ENCODE measurements at places on chromosomes 3 and 15.

GRCh38 chr3:133895208-133896001 lies at the start of gene RAB6B:
Gene RAB6B, minus strand, starts transcription at chr3:133895882. Its CDS starts 416 bp downstream, at chr3:133895466.
- peak; percentile 92 for DNase-seq

GRCh38 chr3:99330924-99331532 lies 307.4 kb upstream of the COL8A1 start:
- no peak for DNase-seq

- DNase-seq: no peak
Measured at GRCh38 chr3:127493924-127494646, 96.4 kb downstream of the TPRA1 start.

GRCh38 chr3:115834068-115834467 lies 210.8 kb downstream of the GAP43 start:
- DNase-seq: no peak

- no peak for DNase-seq
Measured at GRCh38 chr15:91255670-91256192, 155.7 kb downstream of the SV2B start.

DNA sequence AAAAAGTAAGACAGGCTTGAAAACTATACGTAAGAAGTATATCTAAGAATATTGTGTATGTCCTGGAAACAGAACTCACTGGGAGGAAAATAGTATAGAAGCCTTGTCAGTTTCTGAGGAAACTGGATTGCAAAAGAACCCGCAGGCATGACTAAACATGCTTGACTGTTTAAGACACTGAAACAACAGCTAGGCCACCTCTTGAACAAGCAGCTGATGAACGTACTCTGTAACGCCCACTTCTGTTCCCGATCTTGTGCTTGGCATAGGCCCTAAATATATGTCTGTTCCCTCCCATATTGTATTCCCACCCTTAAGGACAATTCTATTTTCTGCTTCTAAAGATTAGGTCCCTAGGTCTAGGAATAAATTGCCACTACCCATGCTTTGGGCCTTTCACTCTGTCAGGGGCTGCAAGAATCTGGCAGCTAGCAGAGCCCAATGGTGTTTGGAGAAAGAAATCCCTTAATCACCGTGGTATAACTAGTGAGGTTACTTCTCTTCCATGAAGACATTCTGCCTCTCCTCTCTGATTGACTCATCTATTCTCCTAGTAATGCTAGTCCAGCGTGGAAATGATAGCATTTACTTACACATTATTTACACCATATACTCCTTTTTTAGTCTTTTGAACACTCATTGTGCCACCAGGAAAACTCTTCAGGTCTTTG lies 46.2 kb downstream of the CD200 start:
- no peak for DNase-seq

DNA sequence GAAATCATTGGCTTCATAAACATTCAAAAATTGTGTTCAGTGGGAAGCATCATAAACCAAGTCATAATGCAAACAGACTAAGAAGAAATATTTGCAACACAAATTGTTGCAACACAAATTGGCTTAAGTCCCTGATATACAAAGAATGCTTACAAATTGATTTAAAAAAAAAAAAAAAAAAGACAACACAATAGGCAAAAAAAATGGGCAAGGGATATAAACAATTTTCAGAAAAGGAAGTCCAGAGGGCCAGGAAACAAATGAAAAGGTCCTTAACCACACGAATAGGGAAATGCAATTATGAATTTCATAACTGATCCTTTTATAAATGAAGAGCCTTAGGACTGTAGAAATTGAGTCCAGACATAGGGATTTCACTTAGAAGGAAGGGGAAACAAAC lies 98.9 kb downstream of the LRRK1 start:
- no peak for DNase-seq

DNA sequence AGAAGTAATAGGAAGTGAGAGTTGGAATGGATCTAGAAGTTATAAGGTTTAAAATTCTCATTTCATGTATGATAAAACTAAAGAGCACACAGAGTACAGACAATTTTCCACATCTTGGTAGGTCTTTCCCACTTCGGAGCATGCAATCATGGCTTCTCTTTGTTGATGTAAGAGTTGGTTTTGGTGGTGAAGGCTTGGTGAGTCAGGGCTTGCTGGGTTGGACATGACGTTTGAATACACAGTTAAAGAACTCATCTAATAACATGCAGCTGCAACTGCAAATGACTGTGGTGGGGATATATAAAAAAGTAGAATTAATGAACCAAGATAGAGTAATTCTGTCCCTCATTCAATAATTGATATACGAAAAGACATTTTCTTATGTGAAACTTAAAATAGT lies 39.5 kb upstream of the GRM7 start:
- no peak for DNase-seq

DNA sequence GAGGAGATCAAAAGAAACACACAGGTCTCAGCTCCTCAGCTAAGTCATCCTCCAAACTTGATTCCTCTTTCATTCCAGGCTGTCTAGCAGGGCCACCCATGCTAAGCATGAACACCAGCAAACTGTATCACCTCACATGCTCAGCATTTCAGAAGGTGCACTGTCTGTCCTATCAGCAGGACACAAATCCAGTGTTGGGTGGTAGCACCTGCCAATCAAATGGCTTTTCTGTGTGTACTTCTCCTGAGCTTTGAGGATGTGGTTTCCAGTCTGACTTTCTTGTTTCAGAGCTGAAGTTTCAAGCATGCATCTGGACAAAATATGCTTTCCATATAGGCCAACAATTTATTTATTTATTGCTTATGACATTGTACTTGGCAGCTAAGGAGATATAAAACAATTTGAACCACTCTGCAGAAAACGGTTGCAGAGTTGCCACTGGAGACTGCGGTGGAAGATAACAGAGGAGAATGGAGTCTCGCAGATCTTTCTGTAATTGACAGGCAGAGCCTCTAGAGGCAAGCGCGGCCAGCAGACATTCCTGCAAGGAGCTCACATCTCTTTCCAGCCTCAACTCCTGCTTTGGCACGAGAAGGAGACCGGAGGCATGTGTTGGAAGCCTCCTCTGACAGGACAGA lies 167.1 kb upstream of the WNT5A start:
- no peak for DNase-seq

Data from eye (tissue), 1 donor.